ENCODE measurements at places on chromosomes 7 and 10. TPM values are rescaled to one million over a fixed set of nuclear protein-coding genes. Genes with fewer than 3 reads are reported as not detected.

SNCG gene
- 70.0 TPM for total RNA-seq

PIP4K2A gene
- 77.9 TPM for total RNA-seq

NODAL gene
- total RNA-seq: not detected

RAPGEF5 gene
- total RNA-seq: 77.1 TPM

TLX1 gene
- total RNA-seq: not detected

ANKRD61 gene
- total RNA-seq: not detected

CYP3A7 gene
- total RNA-seq: not detected

All from aorta (tissue), 5 donors.